Activated naive CD4-positive, alpha-beta T cell treated with anti-CD3 and anti-CD28 coated beads, Interleukin-2, amount 50 U/mL, for 16 hours (primary cell): ENCODE measurements at places on chromosomes 2 and 18.

DNA sequence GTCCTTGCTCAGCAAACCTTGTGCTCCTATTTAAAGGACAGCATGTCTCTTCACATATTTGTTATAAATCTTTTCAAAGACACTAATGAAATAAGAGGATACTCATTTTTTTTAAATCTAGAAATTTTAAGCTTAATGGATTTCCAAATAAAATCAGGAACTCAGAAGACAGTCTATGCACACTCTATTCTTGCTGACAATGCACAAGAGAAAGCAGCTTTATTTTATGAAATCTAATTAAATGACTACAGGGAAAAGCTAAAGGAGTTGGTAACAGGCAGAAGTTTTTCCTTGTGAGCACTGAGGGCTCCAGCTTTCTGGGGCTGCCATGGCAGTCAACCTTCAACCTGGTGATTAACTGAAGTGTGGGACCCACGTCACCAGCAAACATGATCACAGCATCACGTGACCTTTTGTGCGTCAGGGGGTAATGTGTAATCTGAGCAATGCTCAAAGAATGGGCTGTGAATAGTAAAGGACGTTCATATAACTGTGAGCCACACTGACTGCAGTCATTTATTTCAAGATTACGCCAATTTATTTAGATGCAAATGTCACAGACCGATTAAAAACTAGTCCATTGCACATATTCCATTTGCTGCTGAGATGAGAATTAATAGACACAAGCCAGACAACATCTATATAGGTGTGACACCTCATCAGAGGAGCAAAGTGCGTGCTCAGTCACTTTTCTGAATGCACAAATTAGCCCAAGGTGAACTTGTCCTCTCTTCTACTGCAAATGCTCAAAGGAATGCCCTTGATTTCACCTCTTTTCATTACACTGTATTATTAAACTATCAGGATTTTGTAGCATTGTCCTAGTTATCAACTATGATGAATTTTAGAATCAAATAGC, 11.6 kb upstream of the DNER start:
- no peak for DNase-seq

GRCh38 chr18:37383036-37383785, 182.4 kb downstream of the CELF4 start:
- no peak for DNase-seq

GRCh38 chr2:217833439-217833838, 169.4 kb downstream of the TNS1 start:
- DNase-seq, result no peak

GRCh38 chr2:165697748-165698443, 96.2 kb downstream of the GALNT3 start:
- DNase-seq, result no peak

DNA sequence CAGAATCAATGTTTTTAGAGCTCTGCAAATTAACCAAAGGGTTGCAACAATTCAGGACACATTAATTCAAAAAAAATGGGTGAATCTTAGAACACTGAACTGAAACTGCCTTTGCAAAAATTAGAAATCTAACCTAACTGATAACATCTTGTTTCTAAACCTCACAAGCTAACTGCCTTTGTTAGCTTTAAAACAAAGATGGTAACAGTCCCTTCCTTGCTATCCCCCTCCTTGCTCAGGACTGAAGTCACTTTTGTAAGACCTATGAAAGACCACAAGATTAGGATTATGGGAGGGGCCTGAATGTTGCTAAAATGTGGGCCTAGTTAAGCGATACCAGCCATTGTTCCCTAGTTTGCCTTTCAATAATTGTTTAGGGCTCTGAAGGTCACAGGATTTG, 44.9 kb upstream of the LONRF2 start:
- no peak for DNase-seq

DNA sequence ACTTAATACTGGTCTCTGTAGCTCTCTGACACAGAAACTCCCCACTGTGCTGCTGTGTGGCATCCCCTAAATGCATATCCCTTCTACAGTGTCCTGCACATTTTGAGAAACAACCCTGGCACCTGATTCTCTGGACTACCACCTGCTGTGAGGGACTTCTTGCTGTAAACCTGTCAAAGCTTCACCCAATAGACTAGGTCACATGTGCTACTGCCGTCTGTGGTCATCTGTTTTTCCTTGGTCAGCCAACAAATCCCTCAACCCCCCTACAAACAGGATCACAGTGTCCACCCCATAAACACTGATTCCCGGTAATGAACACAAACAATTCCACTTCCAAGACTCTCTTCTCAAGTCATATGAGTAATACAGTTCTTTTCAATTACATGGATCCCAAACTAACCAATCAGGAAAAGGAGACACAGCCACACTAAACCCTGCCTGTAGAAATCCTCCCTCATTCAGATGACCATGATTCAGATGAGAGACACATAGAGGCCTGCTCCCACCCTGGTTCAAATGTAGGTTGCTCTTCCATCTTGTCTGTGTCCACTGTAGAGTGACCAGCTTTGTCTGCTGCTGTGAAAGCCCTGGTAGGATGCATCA, 1157.4 kb downstream of the RPIA start:
- DNase-seq, result no peak

GRCh38 chr18:1668279-1668678, 763.6 kb downstream of the ADCYAP1 start:
- DNase-seq, result no peak

- no peak for DNase-seq
Observed at GRCh38 chr2:214874694-214875093, 65.2 kb upstream of the BARD1 start.

DNA sequence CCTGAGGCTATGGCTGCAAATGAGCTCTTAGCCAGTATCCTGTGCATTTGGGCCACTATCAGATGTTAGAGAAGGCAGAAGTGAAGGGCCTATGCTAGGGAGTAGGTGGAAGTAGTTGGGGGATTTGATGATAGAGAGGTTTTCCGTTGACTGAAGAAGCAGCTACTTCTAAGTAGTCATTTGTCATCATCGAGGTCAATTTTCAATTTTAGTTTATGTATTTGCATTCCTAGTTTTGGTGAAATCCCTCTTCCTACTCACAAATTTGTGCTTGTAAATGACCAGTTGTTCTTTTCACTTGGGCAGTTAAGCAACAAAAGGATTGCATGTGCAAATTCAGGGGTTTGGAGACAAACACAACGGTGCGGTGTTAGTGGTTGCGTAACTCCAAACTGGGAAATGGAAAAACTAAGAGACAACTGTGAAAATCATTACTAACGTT, 48.5 kb upstream of the PELI1 start:
- DNase-seq, result no peak

GRCh38 chr2:6855860-6856547, 9.7 kb downstream of the CMPK2 start:
- no peak for DNase-seq

GRCh38 chr18:44818668-44819403, 138.1 kb downstream of the SETBP1 start:
- no peak for DNase-seq

DNA sequence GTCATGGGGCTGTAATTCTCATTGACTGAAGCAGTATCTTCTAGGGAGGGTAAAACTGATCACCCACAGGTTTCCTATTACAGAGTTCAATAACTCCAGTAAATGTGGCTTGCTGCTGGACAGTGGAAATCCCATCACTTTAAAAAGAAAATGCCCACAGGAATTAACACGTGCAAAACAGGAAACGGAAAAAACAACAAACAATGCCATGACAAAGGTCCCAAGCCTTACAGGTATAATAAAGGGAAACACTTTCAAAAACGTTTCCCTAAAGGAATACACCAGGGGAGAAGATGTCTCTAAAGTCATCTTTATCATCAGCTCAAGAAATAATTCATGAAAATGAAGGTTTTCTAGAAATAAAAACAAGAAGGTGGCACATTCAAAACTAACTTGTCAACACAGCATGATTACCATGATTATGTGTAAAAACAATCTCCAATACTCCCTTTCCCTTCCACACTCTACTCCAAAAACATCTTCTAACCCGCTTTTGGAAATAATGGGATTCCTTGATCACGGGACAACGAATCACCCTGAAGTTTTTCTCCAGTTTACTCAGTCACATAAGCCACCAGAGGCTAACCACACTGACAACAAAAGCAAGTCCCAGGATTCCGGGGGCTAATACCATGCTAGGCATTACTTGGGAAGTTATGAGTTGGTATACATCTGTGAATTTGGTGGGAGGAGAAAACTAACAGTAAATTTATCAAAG, 167.9 kb downstream of the TCF4 start:
- DNase-seq, result no peak

GRCh38 chr2:110881908-110882307, 149.5 kb downstream of the ACOXL start:
- DNase-seq, result no peak

DNA sequence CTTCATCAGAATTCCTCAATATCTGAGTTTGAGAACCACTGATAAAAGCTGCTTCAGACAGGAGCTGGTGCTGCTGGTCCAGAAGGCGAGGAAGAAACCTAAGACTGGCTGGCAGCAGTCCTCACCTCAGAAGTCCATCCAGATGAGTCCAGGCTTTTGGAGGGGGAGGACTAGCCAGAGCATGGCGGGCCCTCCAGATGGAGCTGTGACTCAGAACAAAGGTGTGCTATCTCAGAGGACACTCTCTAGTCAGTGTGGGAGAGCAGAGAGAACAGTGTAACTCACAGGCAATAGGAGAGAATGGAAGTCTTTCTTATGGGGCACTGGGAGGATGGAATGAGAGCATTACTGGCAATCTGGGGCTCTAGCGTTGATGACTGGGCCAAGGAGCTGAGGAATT, 191.4 kb downstream of the NYAP2 start:
- no peak for DNase-seq

- no peak for DNase-seq
Observed at GRCh38 chr2:156017341-156017885, 315.1 kb downstream of the NR4A2 start.

DNA sequence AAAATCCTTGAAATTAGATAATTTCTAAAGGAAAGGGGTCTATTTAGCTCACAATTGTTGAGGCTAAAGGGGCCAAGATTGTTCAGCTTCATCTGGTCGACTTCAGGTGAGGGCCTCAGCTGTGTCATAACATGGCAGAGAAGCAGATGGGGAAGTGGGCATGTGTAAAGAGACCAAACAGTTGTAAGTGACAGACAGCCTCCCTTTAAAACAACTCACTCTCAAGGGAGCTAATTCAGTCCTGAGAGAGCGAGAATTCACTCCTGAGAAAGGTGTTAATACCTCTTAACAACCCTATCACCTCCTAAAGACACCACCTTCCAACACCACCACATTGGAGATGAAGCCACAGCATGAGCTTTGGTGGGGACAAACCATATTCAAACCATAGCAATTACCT, 62.4 kb downstream of the KCMF1 start:
- no peak for DNase-seq

GRCh38 chr18:46152808-46153617, 48.8 kb downstream of the HAUS1 start:
- DNase-seq, result no peak

- DNase-seq, result no peak
Observed at GRCh38 chr2:159716857-159717256, 4.6 kb downstream of the MARCHF7 start.

DNA sequence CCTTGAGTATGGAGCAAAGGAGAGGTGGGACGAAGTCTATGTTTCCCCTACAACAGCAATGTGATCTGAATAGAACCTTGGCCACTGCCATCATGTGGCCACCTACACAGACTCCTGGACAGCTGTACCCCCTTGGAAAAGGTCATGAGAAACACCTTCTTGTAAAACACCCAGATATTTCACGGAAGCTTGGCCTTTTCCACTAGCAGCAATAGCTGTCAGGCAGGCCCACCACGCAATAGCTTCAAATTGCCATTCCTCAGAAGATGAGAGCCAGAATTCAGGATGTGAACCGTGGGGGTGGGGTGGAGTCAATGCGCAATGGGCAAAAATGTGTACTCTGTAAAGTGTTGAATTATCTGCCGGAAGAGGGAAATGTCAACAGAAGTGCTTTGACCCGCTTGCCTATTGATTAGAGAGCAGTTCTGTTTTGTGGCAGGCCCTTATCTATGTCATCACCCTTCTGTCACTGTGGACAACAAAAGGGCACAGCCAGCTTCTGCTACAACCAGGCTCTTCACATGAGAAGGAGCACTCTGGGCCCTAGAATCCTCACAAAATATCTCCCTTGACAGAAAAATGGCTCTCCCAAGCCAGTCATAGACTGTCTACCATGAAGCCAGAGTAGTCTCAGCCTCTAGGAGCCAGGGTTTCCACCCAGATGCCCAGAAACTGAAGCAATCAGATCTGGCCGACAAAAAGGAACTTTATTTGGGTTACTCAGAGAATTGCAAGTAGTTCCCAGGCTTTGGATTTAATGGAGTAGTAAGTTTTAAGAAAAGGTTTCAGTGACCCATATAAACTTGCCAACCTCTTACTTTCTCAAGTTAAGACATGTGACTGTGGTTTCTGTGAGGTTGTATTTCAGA, 9.5 kb downstream of the INPP1 start:
- no peak for DNase-seq

- no peak for DNase-seq
Observed at GRCh38 chr2:53130441-53130943, 637.1 kb upstream of the CHAC2 start.

DNA sequence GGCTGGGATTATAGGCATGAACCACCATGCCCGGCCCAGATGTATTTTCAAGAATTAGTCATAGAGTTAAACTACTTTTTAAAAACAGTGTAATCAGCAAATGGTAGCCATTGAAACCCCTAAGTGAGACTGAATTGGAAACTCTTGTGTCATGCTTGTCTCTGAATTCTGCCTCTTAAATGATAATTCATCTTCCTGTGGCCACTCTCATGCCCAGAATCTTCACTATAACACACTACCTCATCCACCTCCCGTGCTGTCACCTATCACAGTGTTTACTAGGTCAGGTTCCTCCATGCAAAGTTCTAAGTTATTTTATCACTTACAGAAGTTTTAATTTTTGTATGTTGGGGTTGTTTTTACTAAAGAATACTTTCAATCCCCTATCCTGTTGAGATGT, 197.5 kb downstream of the PHLPP1 start:
- DNase-seq, result no peak

DNA sequence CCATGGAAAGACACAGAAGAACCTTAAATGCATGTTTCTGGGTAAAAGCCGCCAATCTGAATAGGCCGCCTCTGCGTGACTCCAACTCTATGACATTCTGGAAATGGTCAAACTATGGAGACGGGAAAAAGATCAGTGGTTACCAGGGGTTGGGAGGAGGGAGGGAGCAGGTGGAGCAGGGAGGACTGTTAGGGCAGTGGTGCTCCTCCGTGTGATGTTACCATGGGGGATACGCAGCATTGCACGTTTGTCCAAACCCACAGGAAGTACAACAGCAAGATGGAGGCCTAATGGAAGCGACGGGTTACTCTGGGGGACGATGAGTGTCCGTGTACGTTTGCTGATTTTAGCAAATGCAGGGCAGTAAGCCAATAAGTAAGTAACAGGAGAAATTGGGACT, 17.2 kb downstream of the TMEM18 start:
- no peak for DNase-seq

GRCh38 chr2:15298770-15299169, 262.4 kb downstream of the NBAS start:
- DNase-seq, result no peak
